ENCODE measurements at places on chromosomes 11 and 22.

GRCh38 chr22:43287441-43287840, 55.7 kb downstream of the SCUBE1 start:
- no peak for DNase-seq

DNA sequence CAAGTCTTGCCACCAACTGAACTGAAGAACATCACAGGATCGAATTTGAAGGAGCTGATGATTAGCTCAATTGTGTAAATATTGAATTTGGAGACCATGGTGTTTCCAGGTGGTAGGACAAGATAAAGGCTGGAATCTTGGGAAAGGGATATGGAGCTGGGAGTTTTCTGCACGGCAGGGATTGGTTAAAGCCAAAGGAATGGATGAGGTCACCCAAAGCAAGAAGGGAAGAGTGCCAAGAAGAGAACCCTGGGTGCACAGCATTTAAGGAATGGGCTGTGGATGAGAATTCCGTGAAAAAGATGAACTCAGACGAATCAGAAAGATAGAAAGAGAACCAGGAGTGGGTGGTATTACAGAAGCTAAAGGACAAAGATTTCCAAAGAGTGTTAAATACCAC, 29.4 kb upstream of the RRAS2 start:
- DNase-seq = no peak

DNA sequence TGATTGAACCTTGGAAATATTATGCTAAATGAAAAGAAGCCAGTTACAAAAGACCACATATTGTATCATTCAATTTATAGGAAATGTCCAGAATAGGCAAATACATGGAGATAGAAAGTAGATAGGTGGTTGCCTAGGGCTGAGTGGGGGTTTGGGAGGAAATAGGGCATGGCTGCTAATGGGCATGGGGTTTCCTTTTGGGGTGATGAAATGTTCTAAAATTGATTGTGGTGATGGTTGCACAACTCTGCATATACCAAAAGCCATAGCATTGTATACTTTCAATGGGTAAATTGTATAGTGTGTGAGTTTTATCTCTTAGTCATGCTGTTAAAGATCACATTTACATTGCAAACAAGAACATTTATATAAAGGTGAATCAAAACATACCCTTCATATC, 48.7 kb downstream of the LDLRAD3 start:
- DNase-seq = no peak

DNA sequence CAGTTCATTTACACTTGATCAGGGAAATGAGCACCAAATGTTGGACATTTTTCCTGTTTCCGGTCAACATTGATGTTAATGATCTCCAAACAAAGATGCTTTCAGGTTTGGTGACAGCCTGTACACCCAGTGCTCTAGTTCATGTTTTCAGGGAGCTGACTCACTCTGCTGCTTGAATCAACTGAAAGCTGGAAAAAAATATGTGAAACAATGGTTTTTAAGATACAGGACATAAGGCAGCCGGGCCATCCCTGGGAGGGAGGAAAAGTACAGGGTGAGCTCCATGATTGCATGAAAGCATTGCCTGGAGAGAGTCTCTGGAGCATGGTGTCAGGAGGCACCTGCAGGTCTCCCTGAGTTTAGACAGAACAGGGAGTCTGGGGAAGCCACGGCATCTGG, 259.6 kb downstream of the TBC1D22A start:
- no peak for DNase-seq

GRCh38 chr11:80748207-80748925, 1307.5 kb upstream of the TENM4 start:
- no peak for DNase-seq

DNA sequence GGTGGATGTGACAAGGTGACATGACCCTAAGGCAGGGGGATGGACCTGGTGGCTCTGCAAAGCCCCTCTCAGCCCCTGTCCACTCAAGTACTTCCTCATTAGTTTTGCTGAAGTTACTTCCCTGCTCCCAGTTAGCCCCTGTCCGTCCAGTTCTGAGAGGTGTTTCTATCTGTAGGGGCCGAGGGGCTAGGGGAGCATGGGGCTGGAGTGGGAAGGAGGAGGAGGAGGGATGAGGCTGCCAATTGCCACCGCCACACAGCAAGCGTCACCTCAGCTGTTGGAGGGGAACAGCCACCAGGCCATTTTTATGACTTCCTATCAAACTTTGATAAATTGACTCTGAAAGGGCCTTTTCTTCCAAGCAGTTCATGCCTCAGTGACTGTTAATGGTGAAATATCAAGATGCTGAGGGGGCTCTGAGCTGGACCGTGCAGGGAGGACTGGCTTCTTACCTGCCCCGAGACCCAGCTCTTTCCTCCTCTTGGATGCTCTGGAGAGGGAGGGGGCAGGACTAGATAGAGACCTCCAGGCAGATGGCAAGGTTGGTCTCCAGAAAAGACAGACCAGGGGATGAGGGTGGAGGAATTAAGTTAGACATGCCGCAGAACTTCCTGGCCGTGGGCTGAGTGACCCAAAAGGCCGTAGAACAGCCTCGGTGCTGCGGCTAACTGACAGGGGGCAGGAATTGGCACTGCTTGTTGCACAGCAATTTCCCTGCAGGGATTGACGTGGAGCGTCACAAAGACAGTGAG, 137.0 kb downstream of the ST3GAL4 start:
- no peak for DNase-seq

DNA sequence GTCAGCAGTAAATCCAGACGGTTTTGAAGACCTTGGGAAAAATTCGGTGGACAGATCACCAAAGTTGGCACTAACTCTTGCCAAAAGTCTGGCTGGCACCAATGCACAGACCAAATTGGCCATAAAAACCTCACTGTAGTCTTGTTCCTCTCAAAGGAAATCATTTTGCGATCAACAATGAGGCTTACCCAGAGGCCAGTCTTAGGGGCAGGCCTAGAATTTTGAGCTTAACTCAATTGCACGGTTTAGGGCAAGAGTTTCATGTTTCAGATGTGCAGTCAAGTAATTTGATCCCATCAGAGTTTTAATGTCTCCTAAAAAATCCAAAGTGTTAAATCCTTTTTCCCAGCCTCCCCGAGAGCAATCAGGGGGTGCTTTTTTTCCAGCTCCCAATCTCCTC, 19.0 kb downstream of the MPPED2 start:
- DNase-seq = peak; percentile 7

DNA sequence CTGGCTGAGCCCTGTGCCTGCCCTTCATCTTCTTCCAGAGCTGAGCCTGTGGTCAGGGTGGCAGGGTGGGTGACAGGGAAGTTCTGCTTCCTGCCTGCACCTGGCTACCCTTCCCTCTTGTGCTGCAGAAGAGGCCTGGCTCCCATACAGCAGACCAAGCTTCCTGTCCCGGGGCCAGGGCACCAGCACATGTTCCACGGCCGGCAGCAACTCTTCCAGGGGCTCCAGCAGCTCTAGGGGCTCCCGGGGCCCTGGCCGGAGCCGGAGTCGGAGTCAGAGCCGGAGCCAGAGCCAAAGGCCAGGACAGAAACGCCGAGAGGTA, 15.0 kb downstream of the ROBO3 start:
- no peak for DNase-seq

All from fibroblast of lung (primary cell).